ELR (cell line): ENCODE measurements at places on chromosomes 1 and 21.
A peak's percentile ranks its signal among the peaks of the same experiment; 100 is the strongest.

DNA sequence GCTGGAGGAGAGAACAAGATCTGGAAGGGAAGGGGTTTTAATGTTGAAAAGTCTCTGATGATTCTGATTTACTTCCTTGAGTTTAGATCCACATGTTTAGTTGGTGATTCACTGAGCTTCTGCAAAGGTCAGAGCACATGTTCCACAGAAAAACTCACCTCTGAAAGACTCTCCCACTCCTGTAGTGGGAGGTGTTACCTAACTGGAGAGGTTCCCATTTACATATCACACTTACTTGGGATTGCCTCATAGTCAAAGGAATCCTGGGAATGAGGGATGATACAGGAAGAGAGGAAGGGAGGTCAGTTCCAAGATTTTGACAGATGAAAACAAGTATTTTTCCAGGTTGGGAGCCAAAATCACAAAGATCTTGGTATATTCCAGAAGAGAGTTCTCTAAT is 2.7 kb upstream of the NTNG1 start:
- peak; percentile 40 for DNase-seq

DNA sequence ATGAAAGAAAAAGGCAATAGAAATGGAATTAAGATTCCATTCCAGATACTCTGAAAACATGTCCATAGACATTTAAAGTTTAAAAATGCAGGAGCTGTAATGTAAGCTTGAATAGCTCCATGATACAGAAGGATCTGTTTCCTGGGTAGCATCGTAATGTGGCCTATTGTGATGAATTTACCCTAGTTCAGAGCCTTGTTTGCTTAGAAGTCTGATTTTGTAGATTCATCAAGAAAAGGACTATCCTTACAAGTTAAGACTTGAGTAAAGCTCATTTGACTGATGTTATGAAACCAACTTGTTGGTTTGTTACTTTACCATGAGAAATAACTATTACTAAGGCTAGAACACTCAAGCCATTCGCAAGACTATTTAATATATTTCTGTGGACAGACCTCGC is 55.5 kb downstream of the KIF1B start:
- no peak for DNase-seq

DNA sequence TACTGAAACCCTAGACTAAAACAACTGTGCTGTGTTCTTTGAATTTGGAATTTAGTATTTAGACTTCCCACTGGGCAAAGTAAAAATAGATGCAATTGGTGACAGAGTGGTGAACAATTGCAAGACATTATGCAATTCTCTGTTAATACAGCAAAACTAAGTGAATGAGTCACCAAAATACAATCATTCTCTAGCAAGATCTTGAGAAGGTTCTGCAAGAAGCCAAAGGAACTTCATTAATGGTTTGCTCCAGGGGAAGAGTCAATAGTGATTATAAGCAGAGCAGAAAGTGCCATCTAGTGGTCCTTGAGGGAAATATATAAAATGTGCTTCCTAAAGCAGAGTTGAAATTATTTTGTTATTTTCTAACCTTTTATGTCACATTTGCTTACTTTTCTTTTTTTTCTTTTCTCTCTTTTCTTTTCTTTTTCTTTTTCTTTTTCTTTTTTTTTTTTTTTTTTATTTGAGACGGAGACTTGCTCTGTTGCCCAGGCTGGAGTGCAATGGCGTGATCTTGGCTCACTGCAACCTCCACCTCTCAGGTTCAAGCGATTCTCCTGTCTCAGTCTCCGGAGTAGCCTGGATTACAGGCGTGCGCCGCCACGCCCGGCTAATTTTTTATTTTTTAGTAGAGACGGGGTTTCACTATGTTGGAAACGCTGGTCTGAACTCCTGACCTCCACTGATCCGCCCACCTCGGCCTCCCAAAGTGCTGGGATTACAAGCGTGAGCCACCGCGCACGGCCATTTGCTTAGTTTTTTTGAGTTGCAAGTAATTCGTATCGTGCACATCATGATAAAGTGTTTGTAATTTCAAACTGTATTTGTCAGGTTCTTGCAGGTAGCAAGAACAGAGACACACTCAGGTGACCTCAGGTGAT is 99.2 kb downstream of the CTH start:
- DNase-seq, result peak; percentile 98

DNA sequence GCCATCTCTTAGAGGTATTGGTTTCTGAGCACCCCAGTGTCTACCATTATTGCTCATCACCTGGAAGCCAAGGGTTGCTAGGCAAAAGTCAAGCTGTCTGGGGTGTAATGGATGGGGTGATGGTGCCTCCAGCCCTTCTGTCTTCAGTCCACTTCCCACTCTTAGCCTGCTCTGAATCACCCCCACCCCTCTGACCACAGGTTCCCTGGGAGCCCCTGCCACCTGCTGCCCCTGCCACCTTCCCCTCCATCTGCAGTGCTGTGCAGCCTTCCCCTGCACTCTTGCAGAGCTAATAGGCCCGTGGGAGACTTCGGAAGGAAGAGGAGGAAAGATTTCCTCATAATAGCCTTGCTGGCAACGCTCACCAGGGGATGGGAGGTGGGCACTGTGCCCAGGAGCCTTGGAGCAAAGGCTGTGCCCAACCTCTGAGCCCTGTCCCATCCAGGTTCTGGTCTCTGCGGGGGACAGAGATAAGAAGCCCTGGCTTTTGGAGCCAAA is 35.5 kb downstream of the CAPN2 start:
- peak; percentile 39 for DNase-seq

- DNase-seq, result peak; percentile 85
These were observed 11.7 kb upstream of the S100A11 start for GRCh38 chr1:152048416-152049009.

DNA sequence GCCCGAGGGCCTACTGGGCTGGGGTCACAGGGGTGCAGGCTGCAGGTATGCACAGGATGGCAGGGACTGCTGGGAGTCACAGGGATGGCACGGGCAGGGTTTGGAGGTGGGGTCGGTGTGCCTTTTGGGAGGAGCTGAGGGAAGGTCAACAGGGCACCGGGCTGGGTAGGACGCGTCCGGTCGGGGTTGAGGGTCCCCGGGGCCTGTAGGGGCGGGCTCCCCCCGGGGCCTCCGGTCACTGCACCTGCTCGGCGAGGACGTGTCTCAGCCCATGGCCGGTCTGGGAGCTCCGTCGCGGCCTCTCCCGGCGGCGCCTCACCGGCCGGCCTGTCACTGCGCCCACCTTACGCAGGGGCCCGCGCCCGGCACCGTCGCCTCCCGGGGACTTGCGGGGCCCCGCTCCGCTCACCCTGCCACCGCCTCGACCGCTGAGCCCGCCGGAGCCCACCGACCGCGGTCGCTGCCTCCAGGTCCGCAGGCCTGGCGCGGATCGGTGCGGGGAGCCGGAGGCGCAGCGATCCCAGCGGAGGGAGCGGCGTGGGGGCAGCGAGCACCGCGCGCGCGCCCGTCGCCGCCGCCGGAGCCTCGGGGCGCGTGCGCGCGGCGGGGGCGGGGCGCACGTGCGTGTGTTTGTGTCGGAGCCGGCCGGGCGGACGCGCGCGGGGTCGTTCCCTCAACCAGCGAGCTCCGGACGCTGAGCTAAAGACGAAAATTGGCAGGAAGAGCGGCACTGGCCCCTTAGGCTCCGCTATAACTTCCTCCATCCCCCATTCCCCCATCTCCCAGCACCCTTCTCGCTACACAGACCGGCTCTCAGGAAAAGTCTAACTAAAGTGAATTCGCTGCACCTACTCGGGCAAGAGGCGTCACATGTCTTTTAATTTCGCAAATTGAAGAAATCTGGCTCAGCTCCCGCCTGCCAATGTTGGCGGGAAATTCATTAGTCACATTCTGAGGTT is at the start of gene AMIGO1:
AMIGO1 (minus strand) TSS at position 552 of the 959 bp plus-strand sequence. CDS start 815 bp downstream, outside the sequence.
- DNase-seq, result peak; percentile 73

- no peak for DNase-seq
These were observed 22.9 kb upstream of the COL18A1 start for GRCh38 chr21:45381865-45382696.

DNA sequence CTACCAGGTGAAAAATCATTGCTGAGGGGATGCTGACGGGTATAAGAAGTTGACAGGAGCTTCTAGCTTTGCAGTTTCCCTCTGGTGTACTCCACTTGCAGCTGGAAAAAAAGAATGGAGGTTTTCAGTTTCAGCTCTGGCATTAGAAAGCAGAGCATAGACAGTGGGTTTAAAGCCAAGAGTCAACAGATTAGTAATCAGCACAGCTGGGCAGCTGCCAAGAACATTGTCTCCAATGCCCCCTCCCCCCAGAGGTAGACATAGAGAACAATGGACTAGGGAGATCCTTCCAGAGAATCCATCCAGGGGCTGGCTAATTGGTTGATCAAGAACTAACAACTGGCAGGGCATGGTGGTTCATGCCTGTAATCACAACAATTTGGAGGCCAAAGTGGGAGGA is 10.1 kb upstream of the ZBTB8B start:
- DNase-seq, result peak; percentile 35

GRCh38 chr1:112297536-112297935 is 98.5 kb upstream of the CTTNBP2NL start:
- DNase-seq, result peak; percentile 34

DNA sequence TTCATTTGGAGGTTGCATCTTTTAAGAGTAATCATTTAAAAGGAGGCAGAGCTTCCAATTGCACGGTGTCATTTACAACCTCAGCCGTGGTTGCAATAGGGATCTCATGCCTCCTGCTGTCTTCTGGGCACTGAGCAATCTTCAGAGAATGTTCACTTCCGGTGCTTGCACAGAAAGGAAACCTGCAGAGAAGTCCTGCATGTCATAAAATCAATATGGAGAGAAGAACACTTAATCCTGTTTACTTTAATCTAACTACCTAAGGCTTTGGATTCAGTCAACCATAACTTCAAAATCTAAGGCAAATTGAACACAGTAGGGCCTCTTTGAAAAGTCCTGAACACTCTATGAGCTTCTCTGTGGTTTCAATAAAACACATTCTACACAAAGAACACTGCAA is 11.3 kb upstream of the MAP10 start:
- DNase-seq, result peak; percentile 46

- no peak for DNase-seq
These were observed 9.3 kb downstream of the HLX start for GRCh38 chr1:220888417-220888986.

DNA sequence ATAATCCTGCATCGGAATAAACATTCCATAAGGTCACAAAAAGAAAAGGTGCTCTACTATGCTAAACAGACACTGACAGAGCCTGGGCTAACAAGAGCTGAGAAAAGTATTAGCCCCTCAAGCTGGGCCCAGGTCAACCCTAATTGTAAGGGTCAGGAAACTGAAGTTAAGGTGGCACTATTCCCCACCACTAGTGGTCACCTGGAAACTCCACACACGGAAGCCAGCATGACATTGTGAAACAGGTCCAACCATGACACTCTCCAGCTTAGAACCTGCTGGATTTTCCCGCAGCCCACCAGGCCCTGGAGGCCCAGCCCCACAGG is 1.2 kb downstream of the PTTG1IP start:
- DNase-seq, result no peak
